ENCODE measurements at places on chromosomes 4 and X.

DNA sequence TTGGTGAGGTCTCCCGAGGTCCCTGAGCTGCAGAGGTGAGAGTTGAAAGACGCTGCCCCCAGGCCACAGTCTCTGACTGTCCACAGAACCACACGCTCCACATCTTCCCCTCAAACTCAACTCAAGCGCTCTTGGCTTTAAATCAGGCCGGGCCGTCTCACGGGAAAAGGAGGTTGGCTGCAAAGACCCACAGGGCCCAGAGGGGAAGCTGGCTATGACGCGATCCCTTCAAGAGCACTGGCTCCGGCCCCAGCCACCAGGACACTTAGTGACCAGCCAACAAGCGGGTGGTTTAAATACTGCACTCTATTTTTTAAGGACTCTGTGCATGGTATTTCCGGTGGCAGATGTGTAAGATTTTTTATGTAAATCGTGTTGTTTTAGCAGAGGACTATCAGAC lies 19.9 kb downstream of the LRPAP1 start:
- DNase-seq: no peak

GRCh38 chr4:38266616-38267015 lies 306.4 kb downstream of the PTTG2 start:
- no peak for DNase-seq

- no peak for DNase-seq
These were observed 45.7 kb downstream of the ACOX3 start for GRCh38 chr4:8394806-8395205.

- peak; percentile 3 for DNase-seq
These were observed 785 bp upstream of the EFNB1 start for GRCh38 chrX:68827848-68828624.

DNA sequence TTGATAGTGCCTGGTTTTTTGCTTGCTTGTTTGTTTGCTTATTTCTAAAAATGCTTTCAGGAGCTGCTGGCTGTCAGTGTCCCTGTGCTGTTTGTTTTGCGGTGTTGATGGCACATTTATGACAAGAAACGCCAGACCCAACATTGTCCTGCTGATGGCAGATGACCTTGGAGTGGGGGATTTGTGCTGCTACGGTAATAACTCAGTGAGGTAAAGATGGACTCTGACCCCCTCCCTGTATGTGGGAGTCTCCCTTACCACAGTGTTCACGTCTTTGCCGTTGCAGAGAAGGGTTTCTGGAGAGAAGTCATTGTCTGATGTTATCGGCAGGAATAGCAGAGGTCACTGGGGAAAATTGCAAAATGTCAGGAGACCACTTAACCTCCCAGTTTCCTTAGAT lies at the start of gene ARSH:
Gene ARSH, plus strand, starts transcription at position 52 of the 400 bp plus-strand sequence. Its CDS starts 67 bp downstream, at position 119.
- DNase-seq: no peak

DNA sequence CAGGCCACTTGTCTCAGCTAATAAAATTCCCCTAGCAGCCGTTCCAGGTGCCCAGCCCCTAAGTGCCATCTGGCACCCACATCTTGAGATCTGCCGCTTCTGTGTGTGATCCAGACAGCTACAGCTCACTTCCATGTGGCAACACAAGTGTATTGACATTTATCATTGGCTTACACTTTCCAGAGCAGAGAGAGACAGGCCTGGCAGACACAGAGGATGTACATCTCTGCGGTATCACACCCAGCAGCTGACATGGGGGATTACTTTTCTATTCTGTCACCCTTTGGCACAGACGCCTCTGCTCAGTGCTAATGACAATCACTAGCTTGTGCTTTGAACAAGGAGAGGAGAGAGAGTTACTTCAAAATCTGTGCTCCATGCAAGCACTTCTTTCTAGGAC lies 195.9 kb downstream of the KDR start:
- DNase-seq: peak; percentile 25

DNA sequence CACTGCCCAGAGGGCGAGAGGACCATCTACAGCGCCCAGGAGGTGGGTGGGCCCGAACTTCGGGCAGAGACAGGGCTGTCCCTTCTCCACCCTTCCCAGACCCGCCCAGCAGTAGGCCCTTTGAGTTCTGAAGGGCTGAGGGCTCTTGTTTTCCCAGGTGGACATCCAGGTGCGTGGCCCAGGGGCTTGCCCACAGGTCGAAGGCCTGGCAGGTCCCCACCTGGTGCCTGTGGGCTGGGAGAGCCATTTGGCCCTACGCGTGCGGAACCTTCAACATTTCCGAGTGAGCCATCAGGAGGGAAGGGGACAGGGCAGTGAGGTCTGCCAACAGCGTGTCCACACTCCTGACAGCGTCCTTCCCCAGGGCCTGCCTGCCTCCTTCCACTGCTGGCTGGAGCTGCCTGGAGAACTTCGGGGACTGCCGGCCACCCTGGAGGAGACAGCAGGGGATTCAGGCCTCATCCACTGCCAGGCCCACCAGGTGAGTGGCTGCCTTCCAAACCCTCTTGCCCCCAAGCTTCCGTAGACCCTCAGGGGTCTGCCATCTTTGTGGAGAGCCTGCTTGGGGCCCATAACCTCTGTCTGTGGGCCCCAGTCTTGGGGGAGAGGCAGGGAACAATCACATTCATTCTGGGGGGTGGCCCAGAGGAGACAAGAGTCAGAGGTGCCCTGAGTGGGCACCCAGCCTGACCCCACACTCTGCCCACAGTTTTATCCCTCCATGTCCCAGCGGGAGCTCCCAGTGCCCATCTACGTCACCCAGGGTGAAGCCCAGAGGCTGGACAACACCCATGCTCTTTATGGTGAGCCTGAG lies 6.8 kb downstream of the PLXNB3 start:
- DNase-seq: no peak

DNA sequence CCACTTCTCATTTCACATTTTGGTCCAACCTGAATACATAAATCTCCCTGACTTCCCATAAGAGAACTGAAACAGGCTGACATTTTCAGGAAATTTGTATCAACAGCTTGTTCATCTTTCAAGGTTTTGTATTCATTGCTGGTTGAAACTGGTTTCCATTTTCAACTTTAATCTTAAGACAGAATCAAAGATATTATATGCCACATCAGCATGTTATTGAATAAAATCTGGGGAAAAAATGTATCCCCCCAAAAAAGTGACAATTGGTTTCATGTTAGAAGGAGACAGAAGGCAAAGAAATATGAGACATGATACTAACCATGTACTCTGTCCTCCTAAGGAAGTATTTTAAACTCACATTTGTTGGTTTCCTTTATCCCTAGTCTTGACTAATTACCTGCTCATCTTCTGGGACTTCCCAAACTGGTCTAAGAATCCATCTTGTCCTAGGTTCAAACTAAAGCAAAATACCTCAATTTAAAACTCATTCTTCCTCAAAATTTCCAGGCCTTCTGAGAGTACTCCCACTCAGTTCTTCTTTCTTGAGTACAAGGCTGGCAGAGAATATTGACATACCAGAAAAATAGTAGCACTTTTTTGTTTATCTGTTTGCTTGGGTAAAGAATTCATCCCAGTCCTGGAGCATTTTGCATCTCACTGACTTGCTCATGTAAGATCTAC lies 3.1 kb upstream of the ANTXR2 start:
- no peak for DNase-seq

DNA sequence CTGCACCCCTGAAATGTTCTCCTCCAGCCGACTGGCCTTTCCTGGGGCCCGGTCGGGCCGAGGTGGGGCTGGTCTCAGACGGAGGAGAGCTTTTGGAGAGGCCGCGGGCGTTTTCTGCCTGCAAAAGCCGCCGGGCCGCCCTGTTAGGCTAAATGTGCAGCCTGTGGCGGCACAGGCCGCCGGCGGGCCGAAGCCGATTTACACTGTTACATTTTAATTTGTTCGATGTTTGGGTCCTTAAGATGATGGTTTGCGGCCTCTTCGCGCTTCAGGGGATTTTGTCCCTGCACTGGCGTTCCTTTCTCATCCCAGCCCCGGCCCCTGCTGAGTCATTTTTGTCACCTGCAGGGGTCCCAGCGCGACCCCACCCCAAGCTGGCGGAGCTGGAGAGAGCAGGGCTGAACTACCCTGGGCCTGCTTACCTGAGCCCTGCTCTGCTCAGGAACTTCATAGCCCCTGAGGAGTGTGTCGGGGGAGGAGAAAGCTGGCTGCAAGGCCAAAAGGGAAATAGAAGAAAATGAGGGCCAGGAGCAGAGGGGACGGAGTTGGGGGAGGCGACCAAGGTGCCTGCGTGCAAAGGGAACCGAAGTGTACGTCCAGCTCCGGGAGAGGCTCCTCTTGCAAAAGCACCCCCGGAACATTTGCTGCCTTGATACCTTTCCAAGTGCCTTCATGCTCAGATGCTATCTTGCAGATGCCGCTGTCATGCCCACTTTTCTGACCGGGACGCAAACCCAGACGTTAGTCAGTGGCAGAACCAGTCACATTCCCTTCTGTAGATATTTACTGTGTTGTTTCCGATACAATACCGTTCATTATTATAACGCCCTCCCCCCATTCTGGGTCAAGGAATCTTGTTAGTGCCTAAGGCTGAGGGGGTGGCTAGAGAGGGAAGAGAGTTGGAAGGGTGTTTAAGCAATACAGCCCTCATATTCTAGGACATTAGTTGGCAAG lies 977 bp upstream of the RBBP7 start:
- DNase-seq: no peak

DNA sequence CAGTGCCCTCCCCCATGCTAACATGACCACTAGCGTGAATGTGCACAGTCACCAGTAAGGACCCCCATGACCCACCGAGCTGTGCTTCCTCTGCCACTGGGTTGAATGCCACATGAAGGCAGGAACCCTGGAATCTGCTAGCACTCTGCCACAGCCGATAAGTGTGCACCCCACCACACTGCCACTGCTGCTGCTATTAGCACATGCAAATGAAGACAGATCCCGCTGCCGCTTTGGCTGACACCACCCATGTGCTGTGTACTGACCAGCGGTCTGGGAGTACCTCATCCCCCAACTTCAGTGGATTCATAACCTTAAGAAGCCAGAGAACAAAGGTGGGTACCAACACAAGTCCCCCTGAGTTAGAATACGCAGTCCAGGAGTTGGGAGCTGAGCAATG lies 200.9 kb upstream of the ARHGEF9 start:
- no peak for DNase-seq

- no peak for DNase-seq
These were observed 439.2 kb upstream of the FAM47C start for GRCh38 chrX:36568946-36569345.

DNA sequence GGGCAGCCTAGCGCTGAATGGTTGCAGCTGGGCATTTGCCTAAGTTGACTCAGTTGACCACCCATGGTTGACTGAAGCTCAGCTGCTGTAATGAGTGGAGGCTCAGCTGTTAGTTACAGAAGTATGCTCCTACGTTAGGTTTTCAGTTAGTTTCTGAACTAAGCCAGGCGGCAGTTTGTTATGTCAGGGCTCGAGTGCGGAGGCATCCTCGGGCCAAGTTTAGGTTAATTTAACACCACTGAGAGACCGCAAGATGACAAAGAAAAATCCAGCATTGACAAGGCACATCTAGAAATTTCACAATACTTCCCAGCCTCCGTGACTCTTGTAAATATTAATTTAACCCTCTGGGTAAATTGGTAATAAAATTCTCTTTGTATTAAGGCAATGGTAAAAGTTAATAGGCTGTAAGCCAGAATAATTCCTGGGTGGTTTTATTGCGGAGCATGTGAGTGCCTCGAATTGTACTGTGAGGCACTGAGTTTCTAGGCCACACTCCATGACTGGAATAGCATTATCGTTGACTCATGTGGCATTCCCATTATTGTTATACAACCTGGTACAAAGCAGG lies 33.1 kb upstream of the CDKN2AIP start:
- DNase-seq: no peak

GRCh38 chrX:12814420-12814819 lies 23.2 kb downstream of the PRPS2 start:
- DNase-seq: no peak

- no peak for DNase-seq
These were observed 191.2 kb downstream of the RRAGB start for GRCh38 chrX:55908661-55909212.

GRCh38 chr4:98744372-98745150 lies 86.2 kb upstream of the TSPAN5 start:
- no peak for DNase-seq

DNA sequence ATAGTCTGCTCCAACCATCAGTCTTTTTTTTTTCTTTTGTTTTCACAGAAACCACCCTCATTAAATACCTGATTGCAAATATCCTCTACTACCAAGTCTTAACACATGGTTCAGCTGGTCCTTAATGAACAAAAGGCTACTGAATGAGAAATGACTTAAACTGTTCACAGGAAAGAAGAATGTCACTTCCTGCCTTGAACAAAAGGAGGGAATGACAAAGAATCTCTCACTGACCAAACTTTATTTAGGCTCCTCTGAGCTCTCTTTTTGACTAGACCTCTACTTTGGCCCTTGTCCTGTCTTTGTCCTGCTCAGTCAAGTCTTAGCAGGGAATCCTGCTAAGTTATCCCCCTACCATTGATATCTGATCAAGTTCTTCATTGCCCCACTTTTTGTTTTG lies 31.8 kb upstream of the GJB1 start:
- no peak for DNase-seq

GRCh38 chr4:100826808-100827548 lies 309.2 kb upstream of the EMCN start:
- DNase-seq: no peak

- DNase-seq: no peak
These were observed 64.6 kb downstream of the COX7B2 start for GRCh38 chr4:46844325-46844917.

GRCh38 chr4:185809121-185809520 lies 2.9 kb downstream of the SORBS2 start:
- DNase-seq: no peak

- DNase-seq: no peak
These were observed 122.8 kb downstream of the TBL1X start for GRCh38 chrX:9587642-9588041.

DNA sequence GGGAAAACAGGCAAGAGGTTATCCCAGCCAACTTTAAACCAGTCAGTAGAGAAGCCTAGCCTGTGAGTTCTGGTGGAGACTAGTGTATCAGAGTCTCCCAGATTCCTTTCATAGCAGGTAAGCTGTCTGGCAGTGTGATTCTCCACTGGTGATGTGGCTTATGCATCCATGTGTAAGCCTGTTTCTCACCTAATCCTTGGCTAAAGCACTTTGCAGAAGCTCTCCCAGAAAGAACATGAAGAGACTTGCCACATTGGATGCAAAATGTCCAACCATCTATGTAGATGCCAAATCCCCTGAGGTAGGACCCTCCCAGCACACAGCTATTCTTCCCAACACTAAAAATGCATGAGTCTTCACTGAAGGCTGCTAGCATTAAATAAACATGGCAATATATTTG lies 111.7 kb downstream of the CHRNA9 start:
- no peak for DNase-seq

GRCh38 chrX:113947548-113947947 lies 636.3 kb upstream of the HTR2C start:
- DNase-seq: no peak

- DNase-seq: no peak
These were observed 674.1 kb downstream of the RAPGEF2 start for GRCh38 chr4:159776961-159777360.

GRCh38 chr4:23923840-23924239 lies 34.0 kb upstream of the PPARGC1A start:
- DNase-seq: no peak

- no peak for DNase-seq
These were observed 105.5 kb upstream of the LCORL start for GRCh38 chr4:18127030-18127429.

DNA sequence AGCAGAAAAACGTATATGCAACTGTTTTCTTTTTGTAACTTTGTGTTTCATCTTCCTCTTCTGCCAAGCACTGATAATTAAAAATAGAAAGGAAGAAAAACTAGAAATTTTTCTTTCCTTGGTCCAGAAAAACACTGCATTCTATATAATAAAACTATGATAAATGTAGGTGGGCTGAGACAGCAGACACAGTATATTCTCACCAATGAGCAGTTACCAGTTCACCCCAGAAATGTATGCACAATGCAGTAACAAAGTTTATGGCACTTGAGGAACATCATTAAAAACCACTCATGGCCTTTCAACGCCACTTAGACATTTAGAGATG lies 79.4 kb downstream of the FAT1 start:
- DNase-seq: no peak
